Effector CD8-positive, alpha-beta T cell (primary cell): ENCODE measurements at places on chromosomes 2 and 18.
A peak's percentile ranks its signal among the peaks of the same experiment; 100 is the strongest.

- DNase-seq = peak; percentile 10
Observed at GRCh38 chr2:197209742-197210408, 100.7 kb downstream of the ANKRD44 start.

DNA sequence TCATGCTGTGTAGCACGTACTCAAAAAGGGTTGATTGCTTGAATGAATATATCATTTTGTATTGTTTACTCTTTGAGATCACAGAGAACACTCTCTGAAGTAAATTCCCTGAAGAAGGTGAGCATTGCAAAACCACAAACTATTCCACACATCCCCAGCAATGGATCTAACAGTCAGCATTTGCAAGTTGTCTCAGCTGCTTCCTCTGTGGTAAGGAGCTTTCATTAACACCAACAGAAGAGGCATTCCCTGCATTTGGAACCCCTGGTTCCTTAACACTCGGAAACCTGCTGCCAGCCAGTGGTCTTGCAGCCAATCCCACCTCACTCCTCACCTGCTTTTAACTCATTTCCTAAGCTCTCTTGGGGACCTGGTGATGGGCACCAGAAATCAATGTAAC lies 108.4 kb downstream of the IRS1 start:
- no peak for DNase-seq

DNA sequence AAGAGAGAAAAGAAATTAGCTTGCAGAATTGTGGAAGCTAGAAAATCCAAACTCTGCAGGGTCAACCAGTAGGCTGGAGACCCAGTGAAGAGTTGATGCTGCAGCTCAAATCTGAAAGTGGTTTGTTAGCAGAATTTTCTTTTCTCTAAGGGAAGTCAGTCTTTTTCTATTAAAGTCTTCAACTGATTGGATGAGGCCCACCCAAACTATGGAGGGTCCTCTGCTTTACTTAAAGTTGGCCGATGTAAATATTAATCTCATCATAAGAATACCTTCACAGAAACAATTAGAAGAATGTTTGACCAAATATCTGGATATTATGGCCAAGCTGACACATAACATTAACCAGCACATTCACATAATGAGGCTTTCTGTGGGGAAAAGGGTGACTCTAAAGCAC lies 73.7 kb downstream of the FTCDNL1 start:
- DNase-seq = no peak

GRCh38 chr2:230668184-230668938 lies 44.3 kb upstream of the CAB39 start:
- no peak for DNase-seq

GRCh38 chr2:232900811-232901735 lies 31.0 kb downstream of the SNORC start:
- DNase-seq = no peak

DNA sequence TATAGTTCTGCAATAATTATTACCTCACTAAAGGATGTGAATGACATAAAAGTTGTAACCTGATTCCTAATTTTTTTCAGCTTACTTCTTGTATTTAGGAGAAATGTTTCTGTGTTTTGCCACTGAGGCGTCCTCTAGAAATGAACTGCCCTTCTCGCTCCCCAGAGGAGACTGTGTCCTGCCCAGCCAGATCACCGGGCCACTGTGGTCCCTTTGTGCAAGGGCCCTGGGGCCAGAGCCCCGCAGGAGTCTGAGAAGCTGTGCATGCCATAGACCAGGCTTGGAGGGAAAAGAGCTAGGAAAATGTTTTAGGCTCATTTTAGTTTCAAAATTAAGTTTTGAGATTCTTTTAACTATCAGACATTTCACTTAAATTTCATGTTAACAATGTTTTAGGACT lies 31.1 kb upstream of the LDLRAD4 start:
- DNase-seq = no peak

GRCh38 chr2:27081984-27082772 lies 3.8 kb downstream of the EMILIN1 start:
- no peak for DNase-seq

- no peak for DNase-seq
Observed at GRCh38 chr2:53668624-53669026, 99.0 kb upstream of the CHAC2 start.

DNA sequence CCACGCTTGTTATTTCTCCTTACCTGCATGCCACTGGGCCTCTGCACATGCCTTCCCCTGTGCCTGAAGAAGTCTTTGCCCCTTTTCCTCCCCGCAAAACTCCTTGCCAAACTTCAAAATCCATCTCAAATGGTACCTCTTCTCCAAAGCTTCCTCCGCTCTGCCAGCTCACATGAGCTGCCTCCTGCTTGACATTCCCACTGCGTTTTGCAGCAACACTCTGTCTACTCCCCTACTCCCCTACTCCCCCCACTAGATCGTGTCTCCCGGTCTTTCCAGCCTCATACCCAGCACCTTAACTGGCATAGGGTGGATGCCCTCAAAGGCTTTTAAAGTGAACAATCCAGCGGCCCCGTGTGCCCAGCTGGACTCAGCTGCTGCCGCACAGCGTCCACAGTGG lies 65.8 kb downstream of the TNS1 start:
- DNase-seq = no peak

DNA sequence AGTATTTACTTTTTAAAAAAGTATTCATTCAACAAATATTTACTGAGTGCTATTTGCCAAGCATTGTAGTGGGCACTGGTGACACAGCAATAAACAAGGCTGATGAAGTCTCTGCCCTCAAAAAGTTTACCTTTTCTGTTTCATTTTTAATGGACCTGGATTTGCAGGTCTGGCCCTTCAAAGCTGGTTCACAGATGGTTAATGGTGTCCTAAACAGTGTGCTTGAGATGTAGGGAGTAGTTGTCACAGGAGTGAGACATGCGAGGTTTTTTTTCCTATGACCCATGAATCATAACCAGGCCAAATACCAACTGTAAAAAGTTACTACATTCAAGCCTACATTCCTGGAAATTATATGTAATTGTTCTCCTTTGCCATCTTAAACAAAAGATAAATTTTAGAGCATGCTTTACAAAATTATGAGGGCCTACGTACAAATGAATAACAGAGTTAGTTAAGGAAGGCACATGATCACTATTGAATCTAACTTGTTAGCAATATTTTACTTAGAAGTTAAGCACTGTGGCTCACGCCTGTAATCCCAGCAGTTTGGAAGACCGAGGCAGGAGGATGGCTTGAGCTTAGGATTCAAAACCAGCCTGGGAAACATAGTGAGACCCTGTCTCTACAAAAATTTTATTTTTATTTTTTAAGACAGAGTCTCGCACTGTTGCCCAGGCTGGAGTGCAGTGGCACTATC lies 223.9 kb downstream of the MBD5 start:
- no peak for DNase-seq

DNA sequence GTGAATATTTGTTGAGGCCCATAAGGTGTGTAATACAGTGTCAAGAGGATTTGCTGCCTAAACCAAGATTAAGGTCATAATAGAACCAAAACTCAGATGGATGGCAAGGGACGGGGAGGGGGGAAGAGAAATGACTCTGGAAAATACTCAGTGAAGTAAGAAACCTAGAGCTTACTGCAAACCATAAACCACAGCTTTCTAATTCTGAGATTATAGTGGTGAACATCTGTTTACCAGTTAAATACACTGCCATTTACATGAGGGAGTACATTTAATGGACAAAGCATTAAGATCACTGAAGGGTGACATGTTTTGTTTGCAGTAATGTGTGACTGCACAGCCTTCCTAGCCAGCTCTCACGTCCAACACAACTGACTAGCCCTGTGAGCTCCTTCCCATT lies 19.8 kb downstream of the EVX2 start:
- DNase-seq = no peak

DNA sequence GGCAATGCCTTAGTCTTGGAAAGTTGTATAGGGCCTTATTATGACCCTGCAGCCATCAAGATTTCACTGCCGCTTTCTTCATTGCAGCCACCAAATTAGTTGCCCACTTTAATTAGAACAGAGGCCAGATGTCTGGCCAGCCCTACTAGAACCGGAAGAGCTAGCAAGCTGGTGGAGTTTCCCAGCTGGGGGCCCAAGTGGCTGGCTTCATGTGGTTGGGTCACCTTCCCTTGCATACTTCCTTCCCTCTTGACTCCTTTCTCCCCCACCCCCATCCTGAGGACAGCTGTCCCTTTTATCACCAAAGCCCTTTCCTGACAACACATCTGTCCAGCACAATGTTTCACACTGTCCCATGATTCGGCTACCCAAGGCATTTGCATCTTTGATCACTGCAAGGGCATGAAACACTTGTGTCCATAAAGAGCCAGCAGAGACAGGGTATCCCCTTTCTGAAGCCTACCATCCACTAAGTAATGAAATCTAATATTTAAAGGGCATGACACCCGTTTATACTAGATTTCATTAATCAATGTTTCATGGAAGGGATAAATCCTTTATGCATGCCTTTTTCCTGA lies 187.2 kb downstream of the BCL11A start:
- DNase-seq = no peak

- peak; percentile 1 for DNase-seq
Observed at GRCh38 chr2:191758518-191759507, 80.9 kb downstream of the NABP1 start.

DNA sequence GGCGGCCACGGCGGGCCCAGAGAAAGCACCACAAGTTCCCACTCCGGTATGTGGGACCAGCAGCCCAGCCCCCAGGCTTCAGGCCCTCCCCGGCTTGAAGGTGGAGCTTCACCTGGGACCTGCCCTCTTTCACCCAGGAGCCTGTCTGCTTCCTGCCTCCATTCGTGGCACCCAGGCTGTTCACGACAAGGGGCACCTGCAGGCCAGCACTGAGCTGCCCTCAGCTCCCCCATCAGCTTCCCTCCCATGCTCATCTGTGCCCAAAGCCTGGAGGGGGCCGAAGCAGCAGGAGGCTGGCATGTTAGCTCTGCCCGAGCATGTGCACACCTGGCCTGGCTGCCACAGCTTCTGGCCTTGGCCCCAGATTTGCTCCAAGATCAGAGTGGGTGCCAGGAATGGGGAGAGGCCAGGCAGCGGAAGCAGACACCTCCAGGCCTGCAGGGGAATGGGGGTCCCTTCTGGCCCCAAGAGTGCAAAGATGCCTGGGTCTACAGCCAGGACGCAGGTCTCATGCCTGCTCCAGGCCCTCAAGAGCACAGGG lies 312.4 kb upstream of the SYT4 start:
- no peak for DNase-seq

GRCh38 chr2:18498531-18498930 lies 61.9 kb downstream of the RDH14 start:
- DNase-seq = no peak

- no peak for DNase-seq
Observed at GRCh38 chr18:51865538-51865937, 474.5 kb upstream of the DCC start.

DNA sequence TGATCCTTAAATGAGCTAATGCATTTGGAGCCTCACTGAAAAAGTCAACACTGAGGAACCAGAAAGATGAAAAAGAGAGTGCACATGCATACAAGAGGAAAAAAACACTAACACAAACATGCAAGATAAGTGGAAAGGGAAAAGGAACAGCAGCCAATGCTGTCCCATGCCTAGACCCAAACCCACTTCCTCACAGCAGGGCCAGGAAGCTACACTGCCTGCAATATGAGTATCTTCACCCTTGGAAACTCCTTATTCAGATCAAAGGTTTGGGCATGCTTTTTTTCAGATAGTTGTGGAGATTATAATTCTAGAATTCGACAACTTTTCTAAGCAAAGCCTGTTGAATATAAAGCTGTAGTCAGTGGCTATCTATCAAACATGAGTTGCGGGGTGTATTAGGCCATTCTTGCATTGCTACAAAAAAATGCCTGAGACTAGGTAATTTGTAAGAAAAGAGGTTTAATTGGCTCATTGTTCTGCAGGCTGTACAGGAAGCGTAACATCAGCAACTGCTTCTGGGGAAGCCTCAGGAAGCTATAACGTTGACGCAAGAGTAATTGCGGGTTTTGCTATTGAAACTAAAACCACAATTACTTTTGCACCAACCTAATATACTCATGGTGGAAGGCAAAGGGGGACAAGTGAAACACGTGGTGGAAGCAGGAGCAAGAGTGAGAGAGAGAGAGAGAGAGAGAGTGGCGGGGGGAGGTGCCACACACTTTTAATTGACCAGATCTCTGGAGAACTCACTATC lies 138.2 kb downstream of the MBD2 start:
- DNase-seq = no peak

DNA sequence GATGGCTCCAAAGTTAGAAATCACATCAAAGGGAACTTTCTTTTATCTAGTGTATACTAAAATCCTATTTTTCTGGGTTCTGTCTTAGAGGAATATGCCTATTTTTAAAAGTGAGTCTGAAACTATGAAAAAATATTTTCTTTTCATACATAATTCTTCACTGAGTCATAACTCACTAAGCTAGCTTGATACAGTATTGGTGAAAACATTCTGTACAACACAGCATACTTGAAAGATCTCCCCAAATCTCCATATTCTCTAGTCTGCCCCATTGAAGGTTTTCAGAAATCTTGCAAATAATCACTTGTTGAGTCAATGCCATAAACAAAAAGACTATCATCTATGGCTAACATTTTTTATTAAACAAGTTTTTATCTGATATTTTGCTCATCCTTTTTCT lies 44.5 kb downstream of the COL3A1 start:
- DNase-seq = no peak

GRCh38 chr18:59646963-59647307 lies 50.3 kb downstream of the CCBE1 start:
- no peak for DNase-seq

- no peak for DNase-seq
Observed at GRCh38 chr2:131543385-131543891, 15.8 kb downstream of the CCDC74A start.

GRCh38 chr2:80252294-80252986 lies 52.1 kb downstream of the LRRTM1 start:
- DNase-seq = no peak

- no peak for DNase-seq
Observed at GRCh38 chr2:69993708-69994107, 32.3 kb upstream of the ASPRV1 start.

DNA sequence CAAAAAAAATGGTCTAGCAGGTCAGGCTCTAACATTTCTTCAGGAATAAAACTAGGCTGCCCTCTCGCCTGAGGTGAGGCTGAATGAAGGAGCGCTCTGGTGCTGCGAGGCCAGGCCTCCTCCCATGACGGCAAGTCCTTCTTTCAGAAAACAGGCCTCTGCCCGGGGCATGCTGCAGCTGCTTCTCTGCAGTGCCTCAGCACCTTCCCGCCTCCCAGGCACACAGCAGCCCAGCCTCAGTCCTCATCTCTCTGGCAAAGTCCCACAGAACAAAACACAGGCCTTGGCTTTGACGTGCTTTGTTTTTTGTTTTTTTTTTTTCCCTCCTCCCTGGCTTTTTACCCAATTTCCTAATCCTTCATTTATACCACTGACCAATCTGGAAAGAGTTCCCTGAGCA lies 74.8 kb downstream of the BCL11A start:
- no peak for DNase-seq

- DNase-seq = no peak
Observed at GRCh38 chr2:161418275-161418714, 2.2 kb downstream of the TBR1 start.

GRCh38 chr2:28163028-28163427 lies 229.6 kb upstream of the FOSL2 start:
- no peak for DNase-seq

DNA sequence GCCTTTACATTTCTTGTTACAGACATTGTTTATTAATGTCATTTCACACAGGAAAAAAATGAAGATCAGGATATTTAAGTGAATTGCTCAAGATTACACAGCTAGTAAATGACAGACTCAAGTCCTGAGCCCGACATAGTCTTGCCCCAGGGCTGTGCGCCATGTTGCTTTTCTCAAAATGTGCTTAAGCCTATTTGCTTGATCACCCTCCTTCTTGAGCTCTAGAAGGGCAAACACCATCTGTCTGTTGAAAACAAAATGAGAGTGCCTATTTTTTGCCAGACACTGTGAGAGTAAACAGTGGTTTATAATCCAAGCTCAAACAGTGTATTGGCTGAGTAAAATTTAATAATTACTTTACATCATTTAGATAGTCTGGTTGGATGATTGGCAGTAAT lies 34.8 kb upstream of the HNMT start:
- DNase-seq = no peak
